ENCODE measurements at places on chromosomes 5 and 9.

- no peak for DNase-seq
Measured at GRCh38 chr5:53871050-53871449, 310.6 kb downstream of the NDUFS4 start.

DNA sequence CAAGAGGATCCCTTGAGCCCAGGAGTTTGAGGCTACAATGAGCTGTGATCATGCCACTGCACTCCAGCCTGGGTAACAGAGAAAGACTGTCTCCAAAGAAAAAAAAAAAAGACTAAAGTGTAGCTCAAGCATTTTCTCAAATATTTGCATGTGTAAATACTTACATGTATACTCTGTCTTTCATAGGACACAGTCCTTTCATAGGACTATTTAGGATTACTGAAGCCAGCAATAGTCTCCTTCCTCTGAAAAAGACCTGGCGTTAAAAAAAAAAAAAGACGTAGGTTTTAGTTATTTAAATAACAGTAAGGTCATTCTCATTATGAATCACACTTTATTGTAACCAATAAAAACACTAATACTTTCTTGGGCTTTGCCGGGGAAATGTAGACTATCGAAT is 29.9 kb downstream of the HSDL2 start:
- no peak for DNase-seq

GRCh38 chr5:113162208-113162607 is 185.6 kb downstream of the DCP2 start:
- DNase-seq = no peak

DNA sequence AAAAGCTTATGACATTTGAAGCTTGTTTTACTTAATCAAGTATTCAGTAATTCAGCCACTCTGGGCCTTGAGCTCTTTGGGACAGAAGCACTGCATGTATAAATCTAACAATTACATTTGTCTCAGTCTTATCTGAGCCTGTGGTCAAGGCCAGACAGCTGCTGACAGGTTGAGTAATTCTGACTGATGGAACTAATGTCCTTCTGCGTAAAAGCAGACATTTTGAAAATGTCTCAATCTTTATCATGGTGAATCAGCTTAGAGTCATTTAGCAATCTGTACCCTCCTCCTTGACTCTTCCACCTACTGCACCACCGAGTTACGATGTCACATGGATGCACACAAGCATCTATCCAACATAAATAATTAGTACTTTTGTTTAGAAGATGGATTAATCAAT is 400.0 kb downstream of the ARRDC3 start:
- no peak for DNase-seq

- DNase-seq = no peak
Measured at GRCh38 chr9:119053070-119053469, 316.2 kb downstream of the BRINP1 start.

- DNase-seq = no peak
Measured at GRCh38 chr9:124496463-124496862, 10.7 kb downstream of the NR5A1 start.

- no peak for DNase-seq
Measured at GRCh38 chr5:133977161-133977787, 8.8 kb upstream of the C5orf15 start.
